ENCODE measurements at places on chromosomes 4 and X. TPM values are rescaled to one million over a fixed set of nuclear protein-coding genes. Genes with fewer than 3 reads are reported as not detected.
A peak's percentile ranks its signal among the peaks of the same experiment; 100 is the strongest.

DNA sequence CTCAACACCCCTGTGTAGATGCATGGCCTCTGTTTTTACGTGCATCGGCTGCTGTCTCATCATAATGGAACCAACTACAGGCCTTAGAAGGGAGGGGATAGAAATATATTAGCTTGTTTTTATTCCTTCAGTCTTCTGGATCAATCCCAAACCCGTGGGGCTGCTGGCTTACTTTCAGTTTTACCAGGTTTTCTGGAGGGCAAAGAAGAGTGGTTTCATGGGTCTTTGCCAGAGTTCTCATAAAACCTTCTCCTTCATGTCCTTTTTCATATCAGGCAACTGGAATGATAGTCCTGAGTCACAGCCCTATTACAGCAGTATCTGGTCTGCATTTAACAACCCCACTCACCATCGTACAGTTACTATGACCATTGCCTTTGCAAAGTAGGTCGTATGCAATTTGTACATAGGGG lies 34.6 kb downstream of the PPP2R2C start:
- DNase-seq: no peak

- no peak for DNase-seq
Measured at GRCh38 chr4:125125276-125125675, 189.5 kb upstream of the FAT4 start.

DNA sequence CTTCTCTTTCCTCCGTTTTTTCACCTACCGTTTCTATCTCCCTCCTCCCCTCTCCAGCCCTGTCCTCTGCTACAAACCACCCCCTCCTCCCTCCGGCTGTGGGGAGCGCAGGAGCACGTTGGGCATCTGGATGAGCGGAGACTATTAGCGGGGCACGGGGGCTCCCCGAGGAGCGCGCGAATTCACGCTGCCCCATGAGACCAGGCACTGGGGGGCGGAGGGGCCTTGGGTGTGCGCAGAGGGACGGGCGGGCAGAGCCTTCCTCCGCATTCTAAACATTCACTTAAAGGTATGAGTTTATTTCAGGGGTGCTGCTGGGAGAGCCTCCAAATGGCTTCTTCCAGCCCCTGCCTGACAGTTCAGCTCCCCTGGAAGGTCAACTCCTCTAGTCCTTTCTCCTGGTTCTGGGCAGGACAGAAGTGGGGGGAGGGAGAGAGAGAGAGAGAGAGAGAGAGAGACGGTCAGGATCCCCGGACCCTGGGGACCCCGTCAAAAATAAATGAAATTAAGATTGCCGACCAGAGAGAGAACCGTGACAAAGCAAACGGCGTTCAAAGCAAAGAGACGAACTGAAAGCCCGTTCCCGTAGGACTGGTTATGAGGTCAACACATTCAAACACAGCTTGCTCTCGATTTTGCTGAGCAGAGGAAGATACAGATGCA lies 5.0 kb downstream of the SHOX start:
- no peak for DNase-seq

DNA sequence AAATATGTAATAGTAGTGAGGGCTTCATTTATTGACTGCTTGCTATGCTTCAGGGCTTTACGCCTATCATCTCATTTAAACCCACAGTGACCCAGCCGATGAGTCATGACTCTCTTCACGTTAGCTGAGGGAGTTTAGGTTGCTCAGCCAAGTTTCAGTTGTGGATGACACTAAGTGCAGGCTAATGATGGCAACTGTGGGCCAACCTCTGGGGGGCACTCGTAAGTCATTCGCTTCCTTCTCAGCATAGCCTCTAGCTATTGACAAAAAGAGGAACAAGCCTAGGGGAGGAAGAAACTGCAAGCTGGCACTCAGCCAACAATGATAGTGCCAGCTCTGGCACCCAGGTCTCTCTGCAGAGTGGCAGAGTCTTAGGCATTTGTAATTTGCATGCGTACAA lies 325.0 kb downstream of the ARHGAP10 start:
- DNase-seq: no peak

GRCh38 chrX:13304052-13304451 lies 15.8 kb downstream of the ATXN3L start:
- no peak for DNase-seq

- DNase-seq: no peak
Measured at GRCh38 chr4:65175585-65175984, 494.7 kb downstream of the EPHA5 start.

DNA sequence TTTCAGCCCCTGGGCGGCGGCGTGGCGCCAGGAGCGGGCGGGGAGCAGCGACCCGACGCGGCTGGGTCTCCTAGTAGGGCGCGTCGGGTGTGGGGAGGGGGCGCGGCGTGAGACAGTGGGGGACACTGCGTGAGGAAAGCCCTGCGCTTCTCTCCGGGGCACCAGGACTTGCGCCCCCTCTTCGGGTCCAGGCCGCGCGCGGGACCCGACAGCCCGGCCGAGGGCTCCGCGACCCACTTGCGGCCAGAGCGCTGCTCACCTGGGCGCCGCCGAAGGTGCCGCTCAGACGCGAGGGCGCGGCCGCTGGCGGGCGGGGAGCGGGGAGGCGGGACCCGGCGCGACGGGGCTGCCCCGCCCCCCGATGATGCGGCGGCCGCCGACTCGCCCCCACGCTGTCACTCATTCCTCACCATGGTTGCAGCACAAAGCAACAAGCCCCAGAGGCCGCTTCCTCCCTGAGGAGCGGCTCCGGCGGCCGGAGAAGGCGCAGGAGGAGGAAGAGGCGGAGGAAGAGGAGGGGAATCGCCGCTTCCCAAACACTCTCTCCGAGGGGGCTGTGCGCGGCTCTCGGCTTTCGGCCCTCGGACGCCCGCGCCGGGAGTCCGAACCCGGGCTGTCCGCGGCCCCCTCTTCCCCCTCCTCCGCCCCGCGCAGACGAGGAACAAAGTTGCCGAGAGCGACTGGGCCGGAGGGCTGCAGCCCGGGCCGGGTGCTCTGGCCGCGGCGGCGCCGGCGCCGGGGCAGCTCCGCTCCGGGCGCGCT lies at the start of gene RAPGEF2:
Gene RAPGEF2, plus strand, starts transcription at position 458 of the 762 bp plus-strand sequence. CDS start 1,084 bp downstream, outside the sequence.
- DNase-seq: peak; percentile 84

- DNase-seq: no peak
Measured at GRCh38 chr4:93865650-93866049, 37.1 kb downstream of the ATOH1 start.

DNA sequence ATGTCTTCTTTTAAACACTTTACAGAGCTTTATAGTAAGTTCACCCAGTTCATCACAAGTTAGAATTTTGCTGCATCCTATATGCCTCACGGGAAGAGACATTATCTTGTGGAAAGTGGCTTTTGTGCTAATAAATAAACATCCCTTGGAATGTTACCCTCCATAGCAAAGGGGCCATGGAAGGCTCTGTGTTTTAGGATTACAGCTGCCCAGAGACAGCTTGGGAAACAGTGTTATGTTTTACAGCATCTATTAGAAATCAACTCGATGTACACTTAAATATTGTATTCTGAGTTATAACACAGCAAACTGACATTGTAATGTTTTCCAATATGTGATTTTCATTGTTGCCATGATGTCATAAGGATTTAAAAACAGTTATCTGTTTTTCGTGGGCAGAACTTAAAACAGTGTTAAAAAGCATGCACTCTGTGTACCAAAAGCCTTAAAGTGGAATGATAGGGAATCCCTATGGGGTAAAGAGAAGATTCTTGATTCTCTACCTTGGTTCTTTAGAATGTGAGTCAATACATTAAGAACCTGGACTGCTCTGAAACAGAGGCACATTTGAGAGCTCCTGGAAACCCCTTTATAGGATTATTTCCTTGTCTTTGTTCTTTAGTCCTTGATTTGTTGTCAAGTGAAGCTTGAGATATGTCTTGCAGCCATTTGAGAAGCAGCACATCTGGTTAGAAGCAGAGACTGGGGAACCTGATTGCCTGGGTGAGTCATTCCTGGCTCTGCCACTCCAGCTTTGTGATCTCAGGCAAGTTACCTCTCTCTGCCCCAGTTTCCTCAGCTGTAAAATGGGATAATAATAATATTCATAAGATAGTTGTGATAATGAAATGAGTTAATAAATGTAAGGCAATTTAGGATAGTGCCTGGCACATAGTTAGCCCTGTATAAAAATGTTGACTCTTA lies 41.6 kb downstream of the ARHGAP10 start:
- DNase-seq: no peak

DNA sequence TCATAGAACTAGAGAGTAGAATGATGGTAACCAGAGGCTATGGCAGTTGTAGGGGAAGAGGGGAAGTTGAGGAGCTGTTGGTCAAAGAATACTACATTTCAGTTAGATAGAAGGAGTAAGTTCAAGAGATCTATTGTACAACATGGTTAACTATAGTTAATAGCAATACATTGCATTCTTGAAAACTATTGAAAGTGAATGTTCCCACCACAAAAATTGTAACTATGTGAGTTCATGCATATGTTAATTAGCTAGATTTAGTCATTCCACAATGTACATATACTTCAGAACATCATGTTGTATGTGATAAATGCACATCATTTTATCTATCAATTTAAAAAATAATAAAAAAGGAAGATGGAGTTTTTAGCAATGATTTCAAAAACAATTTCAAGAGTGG lies 125.3 kb upstream of the IL15 start:
- no peak for DNase-seq

GRCh38 chrX:97401154-97401553 lies 517.4 kb downstream of the RPA4 start:
- peak; percentile 1 for DNase-seq

- DNase-seq: no peak
Measured at GRCh38 chrX:15973946-15974345, 119.3 kb upstream of the AP1S2 start.

- DNase-seq: no peak
Measured at GRCh38 chr4:183329954-183330742, 7.9 kb upstream of the CLDN24 start.

DNA sequence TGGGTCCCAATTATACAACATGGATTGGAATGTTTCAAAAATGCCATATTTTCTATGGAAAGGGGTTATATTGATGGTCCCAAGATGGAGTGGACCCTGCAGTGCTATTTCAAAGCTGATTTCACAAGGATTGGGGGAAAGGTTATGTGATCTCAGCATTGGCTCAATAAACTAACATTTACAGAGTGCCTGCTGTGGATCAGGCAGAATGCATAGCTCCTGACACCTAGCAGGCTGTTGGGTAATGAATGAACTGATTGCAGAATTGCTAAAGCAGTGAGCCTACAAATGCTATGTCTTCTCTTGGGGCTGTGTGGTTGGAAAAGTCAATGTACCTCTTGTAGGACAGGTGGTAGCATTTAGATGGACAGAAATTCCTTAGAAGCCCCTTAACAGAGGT lies 16.9 kb downstream of the CWH43 start:
- DNase-seq: no peak

Gene OTUD6A
- polyA plus RNA-seq: not detected

Gene CHRDL1
- not detected for polyA plus RNA-seq

Gene RTL5
- polyA plus RNA-seq: 0.01 TPM

Gene CXCL8
- polyA plus RNA-seq: 1.8 TPM

Gene ADH1A
- polyA plus RNA-seq: not detected

Gene SPANXN1
- not detected for polyA plus RNA-seq

Gene STBD1
- polyA plus RNA-seq: 2.8 TPM

Gene BEND4
- polyA plus RNA-seq: not detected

Gene SPANXC
- polyA plus RNA-seq: not detected

Gene RAB9A
- 10.5 TPM for polyA plus RNA-seq

Gene WDR17
- not detected for polyA plus RNA-seq

Gene CLGN
- 7.2 TPM for polyA plus RNA-seq

Gene TXLNG
- 13.4 TPM for polyA plus RNA-seq

Gene EXOC1L
- not detected for polyA plus RNA-seq

Gene MAP3K15
- 7.6 TPM for polyA plus RNA-seq

Measured in HepG2 (cell line).